ENCODE measurements at places on chromosomes 12 and 14. TPM values are rescaled to one million over a fixed set of nuclear protein-coding genes. Genes with fewer than 3 reads are reported as not detected.

DNA sequence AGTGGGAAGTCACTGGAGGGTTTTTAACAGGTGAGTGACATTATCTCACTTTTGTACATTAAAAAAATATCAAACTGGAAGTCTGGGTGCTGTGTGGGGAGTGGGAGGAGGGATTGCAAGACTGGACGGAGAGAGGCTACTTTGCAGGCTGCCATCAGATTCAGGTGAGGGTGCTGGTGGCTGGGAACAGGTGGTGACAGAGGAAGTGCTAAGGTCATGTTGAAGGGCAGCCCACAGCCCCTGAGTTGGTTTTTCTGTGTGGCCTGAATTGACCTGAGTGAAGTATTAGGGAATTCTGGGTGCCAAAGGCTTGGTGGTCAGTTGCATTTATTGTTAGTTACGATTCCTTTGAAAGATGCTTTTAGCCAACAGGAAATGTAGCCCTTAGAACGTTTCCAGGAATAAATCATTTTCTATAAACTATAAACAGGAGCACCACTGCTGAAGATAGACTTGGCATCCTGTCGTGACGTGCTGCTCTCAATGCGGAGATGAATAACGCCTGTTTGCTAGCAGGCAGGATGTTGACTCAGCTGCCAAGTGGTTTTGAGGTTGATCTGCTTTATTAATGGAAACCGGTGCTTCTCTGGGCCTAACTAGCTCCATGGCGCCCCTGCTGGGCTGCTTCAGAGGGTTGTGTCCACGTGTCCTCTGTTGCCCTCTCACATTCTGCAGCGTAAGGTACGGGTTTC is 707.5 kb upstream of the TMEM132C start:
- DNase-seq = peak; percentile 90

DNA sequence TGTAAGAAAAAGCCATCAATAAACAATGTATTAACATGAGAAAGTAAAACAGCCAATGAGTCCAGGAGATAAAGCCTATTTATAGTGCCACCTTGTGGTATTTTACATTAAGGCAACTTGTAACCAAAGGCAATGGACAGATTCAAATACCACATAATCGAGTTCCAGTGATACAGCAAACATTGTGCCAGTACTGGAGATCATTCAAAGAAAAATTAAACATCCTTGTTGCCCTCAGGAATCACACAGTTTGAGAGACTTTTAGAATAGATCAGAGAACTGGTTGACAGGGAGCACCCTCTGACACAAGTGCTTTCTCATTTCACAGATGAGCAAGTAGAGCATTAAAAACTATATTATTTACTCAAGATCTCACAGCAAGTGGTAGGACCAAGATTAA is 98.1 kb downstream of the DDHD1 start:
- no peak for DNase-seq

DNA sequence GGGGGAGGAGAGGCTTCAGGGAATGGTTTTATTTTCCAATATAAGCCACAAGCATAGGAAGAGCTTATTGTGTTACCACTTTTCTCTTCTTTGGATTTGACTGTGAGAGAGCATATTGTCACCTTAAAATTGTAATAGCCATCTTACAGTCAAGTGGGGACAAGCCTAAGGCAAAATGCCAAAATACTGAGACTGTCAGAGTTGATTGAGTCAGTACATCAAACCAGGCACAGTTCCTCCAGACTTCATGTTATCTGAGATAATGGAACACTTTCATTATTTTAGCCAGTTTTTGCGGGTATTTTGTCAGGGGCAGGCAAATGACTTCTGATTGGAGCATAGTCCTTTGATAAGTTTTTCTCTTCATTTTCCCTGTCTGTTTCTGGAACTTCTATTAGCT is 19.5 kb upstream of the NUBPL start:
- DNase-seq = no peak

DNA sequence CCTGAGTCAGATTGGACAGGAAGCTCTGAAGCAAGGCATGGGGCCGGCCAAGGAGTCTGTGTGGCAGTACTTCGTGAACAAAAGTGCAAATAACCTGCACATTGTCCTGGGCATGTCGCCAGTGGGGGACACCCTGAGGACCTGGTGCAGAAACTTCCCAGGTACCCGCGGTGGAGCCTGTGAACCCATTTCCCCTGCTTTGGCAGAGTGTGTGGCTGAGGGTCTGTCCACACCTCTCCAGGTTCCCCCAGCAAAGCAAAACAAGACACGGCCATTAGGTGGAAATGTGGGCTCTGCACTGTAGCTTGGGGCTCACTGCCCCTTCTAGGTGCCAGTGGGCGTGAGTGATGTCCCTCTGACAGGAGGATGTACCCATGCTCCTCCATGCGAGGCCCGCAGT is 79.4 kb downstream of the CCDC92 start:
- no peak for DNase-seq

The A2M gene
- total RNA-seq = not detected
